Right kidney (tissue), 9 donors: ENCODE measurements at places on chromosomes 12 and 14.

GRCh38 chr14:37061697-37062096 is 110.7 kb downstream of the SLC25A21 start:
- no peak for DNase-seq

GRCh38 chr14:52690983-52691760 is 4.2 kb downstream of the ERO1A start:
- no peak for DNase-seq

DNA sequence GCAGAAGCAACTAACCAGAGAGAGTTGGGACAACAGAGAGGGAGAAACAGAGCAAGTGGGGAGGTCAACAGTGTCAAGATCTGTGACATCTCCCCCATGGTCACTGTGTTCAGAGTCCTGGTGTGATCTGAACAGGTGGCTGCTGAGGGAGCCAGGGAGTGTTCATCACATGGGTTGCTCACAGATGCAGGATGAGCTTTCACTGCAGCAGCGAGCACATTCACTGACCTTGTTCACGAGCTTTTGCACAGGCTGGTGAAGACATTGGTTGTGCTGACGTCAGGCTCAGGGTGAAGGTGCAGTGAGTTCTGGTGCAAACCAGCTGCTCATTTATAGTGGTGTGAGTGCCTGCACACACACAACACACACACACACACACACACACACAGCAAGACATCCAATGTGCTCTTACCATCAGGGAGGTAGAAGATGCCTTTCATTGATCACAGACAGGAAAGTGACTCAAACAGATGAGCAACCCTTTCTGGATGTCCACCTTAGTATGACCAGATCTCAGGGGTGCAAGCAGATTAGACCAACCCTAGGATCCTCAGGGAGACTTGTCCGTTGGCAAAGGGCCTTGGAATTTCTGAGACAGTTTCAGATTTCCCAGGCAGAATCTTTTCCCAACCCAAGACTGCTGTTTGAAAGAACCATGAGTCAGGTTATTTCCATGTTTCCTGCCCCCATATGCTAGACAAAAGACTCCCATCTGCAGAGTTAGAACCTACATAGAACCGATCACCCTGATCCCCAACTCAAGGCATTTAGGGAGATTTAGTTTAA is 44.3 kb upstream of the OR10AD1 start:
- DNase-seq, result no peak

DNA sequence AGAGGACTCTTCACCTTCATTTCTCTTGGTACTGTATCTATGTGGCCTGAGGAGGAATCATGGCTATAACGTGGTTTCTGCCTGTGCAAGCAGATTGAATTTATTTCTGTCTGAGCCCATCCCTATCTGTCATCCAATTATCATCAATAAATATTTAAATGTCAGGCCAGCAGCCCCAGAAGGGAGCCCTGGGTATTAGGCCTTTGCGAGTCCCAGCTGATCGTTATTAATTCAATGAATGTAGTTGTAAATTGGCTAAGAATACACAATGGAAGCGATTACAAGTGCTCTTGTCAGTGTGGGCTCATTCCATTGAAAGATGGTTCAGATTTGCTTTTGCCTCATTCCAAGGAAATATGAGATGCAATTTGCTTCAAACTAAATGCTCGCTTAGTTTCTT is 142.0 kb downstream of the KTN1 start:
- no peak for DNase-seq
